Stimulated activated CD8-positive, alpha-beta memory T cell treated with anti-CD3 and anti-CD28 coated beads, Interleukin-15, amount 100 ng/mL, for 1 hour (primary cell): ENCODE measurements at places on chromosomes 12 and 14.

- DNase-seq: no peak
These were observed 106.2 kb upstream of the RPH3A start for GRCh38 chr12:112685321-112685720.

DNA sequence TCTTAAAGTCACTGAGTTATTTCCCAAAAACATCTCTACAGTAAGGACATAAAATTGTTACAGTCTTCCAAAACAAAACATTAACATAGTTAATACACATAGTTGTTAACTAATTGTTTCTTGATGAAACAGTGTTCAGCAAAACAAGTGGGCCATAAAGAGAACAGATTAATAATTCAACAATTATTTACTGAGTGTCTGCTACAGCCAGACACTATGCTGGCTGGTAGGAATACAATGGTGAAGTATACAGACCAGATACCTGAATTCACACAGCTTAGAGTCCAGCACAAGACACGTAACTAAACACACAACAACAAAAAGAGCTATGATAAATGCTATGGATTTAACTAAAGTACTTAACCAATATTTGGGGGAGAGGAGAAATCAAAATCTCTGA is 47.0 kb downstream of the PPP1R12A start:
- DNase-seq: no peak

DNA sequence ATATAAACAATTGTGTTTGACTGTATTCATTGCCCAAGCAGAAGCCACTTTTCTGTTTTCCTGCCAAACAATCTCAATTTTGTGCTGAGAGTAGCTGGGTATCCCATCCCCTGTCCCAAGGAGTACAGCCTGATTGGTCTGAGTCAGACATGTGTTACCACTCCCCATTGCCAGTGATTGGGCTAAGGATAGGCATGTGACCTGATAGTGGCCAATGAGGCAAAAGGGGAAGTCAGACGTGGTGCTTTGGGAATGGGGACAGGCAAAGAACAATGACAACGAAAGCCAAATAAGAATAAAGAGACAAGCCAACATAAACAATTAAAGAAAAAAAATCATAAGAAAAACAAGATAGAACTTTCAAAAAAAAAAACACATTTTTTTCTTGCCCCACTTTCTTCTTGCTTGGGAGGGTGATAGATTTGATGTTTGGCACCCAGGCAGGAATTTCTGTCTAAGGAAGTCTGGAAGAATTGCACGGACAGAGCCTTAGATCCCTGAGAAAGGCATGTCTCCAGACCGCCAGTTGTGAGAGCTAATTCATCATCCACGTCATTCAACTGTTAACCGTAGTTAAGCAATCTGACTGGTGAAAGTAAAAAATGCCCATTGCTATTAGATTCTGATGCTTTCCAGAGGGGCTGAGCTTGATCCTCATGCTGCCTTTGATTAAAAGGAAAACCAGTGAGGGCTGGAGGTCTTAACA is 626.6 kb upstream of the TMEM132C start:
- DNase-seq: no peak

- DNase-seq: no peak
These were observed 22.1 kb downstream of the ACVR1B start for GRCh38 chr12:51973560-51973959.

GRCh38 chr12:78002878-78003277 is 172.2 kb downstream of the NAV3 start:
- no peak for DNase-seq

- no peak for DNase-seq
These were observed 90.4 kb upstream of the CCDC91 start for GRCh38 chr12:28099871-28100270.

DNA sequence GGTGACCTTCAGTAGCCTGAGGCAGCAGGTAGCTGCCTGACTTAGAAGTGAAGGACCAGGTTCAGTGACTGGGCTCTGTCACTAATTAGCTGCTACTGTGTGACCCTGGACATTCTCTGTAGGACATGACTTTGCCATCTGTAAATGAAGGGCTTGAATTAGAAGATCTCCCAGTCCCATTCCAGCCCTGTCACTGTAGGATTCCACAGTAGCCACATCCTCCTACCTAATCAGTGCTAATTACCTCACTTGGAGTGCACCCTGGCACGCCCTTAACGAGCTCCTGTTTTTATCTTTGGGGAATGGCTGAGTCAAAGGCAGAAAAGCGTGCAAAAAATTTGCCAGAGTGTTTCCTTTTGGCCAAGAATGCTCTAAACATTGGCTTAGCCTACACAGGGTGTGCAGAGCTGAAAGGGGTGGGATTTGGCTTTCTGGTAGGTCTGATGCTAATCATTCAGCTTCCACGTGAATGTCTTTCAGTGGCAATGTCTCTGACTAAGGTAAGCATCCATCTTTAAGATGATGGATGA is 6.8 kb downstream of the NTF3 start:
- DNase-seq: no peak

GRCh38 chr12:42686514-42687172 is 97.1 kb upstream of the PRICKLE1 start:
- no peak for DNase-seq

- peak; percentile 25 for DNase-seq
These were observed 1.4 kb upstream of the DNAJC14 start for GRCh38 chr12:55830601-55831446.
